Lower leg skin (tissue), 4 donors: ENCODE measurements at places on chromosomes 6 and 20.

DNA sequence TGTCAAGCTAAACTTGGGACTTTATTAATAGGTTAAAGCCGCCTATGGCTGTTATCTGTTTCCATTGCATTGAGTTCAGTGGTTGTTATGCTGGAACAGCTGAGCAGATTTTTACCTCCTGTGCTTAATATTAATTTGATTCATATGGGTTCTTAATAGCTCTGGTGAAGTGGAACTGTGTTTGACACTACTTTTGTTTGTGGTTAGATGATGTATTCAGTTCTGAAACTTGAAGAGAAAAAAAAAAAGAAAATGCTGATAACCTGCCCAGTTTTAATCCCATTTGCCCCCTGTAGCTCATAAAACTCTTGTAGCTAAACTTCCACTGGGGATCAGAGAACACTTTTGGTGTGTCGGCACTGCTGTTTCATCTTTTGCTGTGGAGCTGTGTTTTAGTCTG is 117.8 kb downstream of the ZDHHC14 start:
- no peak for DNase-seq

DNA sequence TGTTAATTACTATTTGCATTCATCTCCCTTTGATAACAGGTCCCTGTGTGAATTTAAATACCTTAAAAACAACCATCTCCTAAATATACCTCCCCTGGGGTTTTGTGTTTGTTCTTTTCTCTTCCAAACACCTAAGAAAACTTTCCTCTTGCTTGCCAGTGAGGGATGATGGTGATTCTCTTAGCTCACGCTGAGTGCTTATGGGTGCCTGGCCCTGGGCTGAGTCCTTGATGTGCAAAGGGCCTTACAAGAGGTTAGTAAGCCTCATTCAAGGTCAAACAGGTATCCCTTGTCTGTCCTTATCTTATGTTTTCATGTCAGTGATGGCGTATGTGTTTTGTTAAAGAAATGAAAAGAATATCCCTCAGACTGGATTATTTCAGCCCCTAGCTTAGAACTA is 76.3 kb downstream of the SYCP2L start:
- DNase-seq: no peak

GRCh38 chr20:37341632-37342031 is 4.3 kb upstream of the SRC start:
- DNase-seq: no peak

- DNase-seq: no peak
These were observed 34.5 kb downstream of the DLGAP4 start for GRCh38 chr20:36340593-36340990.

DNA sequence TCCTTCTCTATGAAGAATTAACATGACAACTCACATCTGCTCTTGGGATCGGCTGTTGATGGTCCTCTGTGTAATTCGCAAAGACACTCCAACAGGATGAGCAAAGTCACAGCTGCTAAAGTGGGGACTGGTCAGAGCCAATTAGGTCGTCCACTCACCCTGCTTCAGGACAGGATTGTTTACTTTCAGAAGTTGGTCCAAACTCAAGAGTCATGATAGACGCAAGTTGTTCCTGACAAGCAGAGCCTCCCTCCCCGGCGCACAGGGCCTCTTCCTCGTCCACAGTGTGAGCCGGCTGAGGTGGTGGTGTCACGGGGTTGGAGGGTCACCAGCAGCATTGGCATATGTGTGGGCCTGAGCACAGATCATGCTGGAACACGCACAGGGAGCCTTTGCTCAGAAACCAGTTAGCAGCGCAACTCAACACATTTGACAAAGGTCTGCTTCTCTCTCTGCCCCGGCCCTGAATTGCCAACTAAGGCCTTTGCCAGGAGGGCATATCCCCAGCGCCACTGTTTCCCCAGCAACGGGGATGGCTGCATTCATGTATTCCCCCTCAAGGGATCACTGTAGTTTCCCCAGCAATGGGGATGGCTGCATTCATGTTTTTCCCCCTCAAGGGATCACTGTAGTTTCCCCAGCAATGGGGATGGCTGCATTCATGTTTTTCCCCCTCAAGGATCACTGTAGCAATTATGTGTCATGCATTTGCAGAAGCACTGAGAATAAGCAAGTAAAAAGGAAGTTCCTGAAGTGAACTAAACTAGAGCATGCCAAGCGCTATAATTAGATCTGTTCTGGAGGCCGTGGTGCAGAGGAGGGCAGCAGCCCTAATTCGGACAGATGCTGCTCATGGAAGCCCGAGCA is 111.7 kb downstream of the THBS2 start:
- DNase-seq: peak; percentile 84

GRCh38 chr6:151498327-151498726 is 4.5 kb downstream of the CCDC170 start:
- no peak for DNase-seq

- no peak for DNase-seq
These were observed 149.1 kb upstream of the IMPG1 start for GRCh38 chr6:76221525-76221924.
